ENCODE measurements at places on chromosomes 7 and 10. TPM values are rescaled to one million over a fixed set of nuclear protein-coding genes. Genes with fewer than 3 reads are reported as not detected.

Gene C10orf143
- 0.94 TPM for total RNA-seq

- no peak for DNase-seq
Measured at GRCh38 chr10:81674941-81675340, 200.1 kb upstream of the NRG3 start.

Gene OR6B1
- not detected for total RNA-seq

DNA sequence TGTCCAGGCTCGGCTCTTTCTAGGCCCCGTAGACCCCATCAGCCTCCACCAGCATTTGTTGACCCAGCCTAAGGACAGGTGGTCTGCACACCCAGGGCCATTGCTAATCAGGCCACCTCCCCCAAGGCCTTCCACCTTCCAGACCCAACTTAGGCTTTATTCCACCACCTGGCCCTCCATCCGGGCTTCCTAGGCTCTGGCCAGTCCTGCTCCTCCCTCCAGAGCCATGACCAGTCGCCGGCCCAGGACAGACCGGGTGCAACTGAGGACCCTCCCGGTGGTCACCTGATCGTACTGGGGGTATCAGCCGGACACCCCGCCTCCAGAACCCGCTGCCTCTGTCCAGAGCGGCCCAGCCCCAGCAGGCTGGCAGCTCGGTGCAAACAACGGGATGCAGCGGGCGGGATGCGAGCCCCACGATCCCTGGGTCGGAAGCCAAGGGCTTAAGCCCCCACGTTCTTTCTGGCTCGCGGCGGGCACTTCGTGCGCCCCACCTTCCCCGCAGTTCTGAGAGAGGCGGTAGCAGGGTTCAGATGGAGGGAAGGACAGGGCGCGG, 545 bp downstream of the NACAD start:
- no peak for DNase-seq

DNA sequence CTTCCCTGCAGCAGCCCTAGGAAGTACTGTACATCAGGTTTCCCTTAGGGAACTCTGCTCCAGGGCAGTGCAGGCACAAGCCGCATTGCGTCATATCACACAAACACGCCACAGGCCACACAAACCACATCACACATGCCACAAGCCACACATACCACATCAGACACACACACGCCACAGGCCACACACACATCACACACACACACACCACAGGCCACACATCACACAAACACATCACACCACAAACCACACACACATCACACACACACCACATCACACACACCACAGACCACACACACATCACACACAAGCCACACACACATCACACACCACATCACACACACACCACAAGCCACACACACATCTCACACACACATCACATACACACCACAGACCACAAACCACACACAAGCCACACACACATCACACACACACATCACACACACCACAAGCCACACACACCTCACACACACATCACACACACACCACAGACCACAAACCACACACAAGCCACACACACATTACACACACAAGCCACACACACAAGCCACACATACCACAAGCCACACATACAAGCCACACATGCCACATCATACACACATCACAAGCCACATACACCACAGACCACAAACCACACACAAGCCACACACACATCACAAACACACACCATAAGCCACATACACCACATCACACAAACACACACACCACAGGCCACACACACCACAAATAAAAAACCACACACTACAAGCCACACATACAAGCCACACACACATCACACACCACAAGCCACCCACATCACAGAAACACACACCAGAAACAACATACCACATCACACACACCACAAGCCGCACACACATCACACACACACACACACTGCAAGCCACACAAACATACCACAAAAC, 53.4 kb downstream of the TMEM209 start:
- no peak for DNase-seq

DNA sequence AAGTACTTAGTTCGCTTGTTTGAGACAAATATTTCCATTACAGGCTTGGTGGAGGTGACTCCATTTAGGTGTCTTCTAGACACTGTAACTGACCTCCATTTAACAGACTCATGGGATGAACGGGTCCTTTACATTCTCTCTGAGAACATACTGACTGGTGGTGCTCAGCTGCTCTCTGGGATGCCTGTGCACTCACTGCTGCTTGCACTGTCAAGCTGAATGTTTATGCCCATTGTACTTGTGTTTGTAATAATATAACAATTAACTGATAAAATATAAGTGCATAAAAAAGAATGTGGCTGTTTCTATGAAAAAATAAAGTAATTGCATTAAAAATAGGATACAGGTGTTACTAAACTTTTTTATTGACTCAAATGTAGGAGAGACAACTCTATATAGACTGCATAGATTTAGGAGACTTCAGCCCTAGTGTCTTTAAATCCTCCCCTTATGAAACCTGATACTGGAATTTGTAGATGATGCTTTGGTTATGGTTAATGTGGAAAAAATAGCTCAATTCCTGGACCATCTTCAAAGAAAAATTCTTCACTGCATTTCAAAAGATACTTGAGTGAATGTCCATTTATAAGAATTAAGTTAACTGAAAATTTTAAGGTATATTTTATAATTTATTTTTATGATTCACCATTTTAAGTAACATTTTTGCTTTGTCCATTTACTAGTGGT, 85.4 kb downstream of the CDK14 start:
- DNase-seq, result no peak

GRCh38 chr10:49700211-49700610, 20.8 kb downstream of the C10orf53 start:
- DNase-seq, result no peak
